Hematopoietic multipotent progenitor cell treated with erythropoietin and hydrocortisone succinate and interleukin-3 and kit ligand, for 4 days (in vitro differentiated cells): ENCODE measurements at places on chromosomes 16 and 17.

- peak; percentile 74 for DNase-seq
These were observed 126.0 kb downstream of the HS3ST3A1 start for GRCh38 chr17:13475574-13476223.

GRCh38 chr17:40251576-40251975, 32.5 kb downstream of the WIPF2 start:
- DNase-seq, result no peak

- DNase-seq, result peak; percentile 68
These were observed 57.0 kb downstream of the RAI1 start for GRCh38 chr17:17737961-17738894.

- DNase-seq, result peak; percentile 46
These were observed 2.3 kb upstream of the DPH1 start for GRCh38 chr17:2027528-2028233.

GRCh38 chr17:59427425-59427921, 96.0 kb downstream of the YPEL2 start:
- DNase-seq, result peak; percentile 41

DNA sequence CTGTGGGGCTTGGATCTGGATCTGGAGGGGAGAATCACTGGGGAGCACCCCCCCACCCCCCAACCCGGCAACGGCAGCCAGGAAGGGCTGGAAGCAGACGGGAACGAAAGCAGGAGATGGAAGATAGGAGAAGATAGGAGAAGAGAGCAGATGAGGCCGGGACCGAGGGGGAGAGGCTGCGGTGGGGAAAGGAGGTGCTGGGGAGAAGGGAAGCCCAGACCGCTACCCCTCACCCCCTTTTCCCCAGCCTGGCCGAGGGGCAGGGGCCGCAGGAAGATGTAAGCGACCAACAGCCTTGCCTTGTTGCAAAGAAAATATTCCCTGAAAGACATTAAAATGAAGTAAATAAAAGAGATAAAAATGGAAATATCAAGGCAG, 26.8 kb upstream of the CBFA2T3 start:
- no peak for DNase-seq

DNA sequence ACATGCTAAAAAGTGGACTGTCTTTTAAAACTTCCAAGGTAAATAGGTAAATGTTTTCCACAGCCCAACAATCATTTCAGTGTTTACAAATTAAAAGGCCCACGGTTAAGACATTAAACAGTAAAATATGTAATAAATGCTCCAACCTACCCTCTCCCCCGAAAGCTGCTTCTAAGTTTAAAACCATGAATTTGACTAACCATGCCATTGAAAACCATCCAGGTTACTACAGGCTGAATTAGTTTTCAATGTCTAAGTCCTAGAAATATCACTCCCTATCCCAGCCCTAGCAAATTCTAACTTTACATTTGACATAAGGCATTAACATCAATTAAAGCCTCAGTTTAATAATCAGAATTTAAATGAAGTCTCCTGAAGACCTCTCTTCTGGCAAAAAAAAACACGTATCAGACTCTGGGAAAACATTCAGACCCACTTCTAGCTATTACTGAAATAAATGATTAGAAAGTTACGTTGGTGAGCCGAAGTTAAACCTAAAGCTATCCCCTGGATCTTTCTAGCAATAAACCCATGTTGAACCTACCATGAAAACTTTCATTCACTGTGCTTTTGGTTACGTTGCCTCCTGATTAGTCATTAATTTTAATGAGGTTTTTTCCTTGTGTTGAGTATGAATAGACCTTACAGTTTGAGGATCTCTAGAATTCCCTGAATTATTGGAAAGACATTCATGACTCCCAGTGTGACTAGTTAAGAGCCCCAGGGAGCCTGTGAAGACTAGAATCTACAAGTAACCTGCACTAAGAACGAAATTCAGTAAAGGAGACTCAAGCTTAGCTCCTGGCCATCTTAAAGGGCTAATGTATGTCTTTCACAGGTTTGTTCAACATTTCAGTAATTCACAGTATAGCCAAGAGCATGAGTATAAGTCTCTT, 1.7 kb upstream of the POLG2 start:
- peak; percentile 9 for DNase-seq

- DNase-seq, result no peak
These were observed 391.9 kb upstream of the TNRC6C start for GRCh38 chr17:77566566-77567138.

GRCh38 chr17:46977348-46977747, 1.7 kb downstream of the RPRML start:
- peak; percentile 35 for DNase-seq
